ENCODE measurements at places on chromosomes 1 and 21.

DNA sequence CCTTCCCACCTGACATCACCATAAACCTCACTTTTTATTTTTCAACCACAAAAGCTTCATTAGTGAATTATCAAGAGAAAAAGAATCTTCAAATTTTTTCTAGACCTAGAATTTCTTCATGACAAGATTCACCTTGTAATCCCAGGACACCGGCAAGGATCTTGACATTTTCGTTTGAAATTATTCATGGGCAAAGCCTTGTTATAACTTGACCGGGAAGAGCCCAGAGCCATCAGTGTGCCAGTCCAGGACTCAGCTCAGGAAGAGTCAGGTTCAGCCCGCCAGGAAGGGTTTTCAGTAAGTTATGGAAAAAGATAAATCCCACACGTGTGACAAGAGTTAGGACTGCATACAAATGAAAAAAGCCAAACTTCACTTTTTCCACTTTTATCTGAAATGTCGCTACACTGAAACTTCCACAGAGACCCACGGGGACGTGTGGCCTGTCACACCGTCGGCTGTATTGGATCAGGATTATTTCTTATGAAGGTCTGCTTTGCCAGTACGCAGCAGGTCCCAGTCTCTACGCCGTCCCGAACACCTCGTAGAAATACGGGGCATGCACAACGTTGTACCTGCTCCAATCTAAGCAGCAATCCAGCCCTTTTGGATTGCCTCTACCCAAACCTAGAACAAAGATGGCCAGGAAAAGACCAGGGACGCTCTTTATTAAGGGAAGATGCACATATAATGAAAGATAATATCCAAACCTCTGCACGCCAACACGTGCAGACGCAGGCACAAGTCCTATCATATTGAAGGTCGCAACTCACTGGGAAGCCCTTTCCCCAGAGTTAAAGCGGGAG is 916 bp downstream of the F3 start:
- DNase-seq: no peak

DNA sequence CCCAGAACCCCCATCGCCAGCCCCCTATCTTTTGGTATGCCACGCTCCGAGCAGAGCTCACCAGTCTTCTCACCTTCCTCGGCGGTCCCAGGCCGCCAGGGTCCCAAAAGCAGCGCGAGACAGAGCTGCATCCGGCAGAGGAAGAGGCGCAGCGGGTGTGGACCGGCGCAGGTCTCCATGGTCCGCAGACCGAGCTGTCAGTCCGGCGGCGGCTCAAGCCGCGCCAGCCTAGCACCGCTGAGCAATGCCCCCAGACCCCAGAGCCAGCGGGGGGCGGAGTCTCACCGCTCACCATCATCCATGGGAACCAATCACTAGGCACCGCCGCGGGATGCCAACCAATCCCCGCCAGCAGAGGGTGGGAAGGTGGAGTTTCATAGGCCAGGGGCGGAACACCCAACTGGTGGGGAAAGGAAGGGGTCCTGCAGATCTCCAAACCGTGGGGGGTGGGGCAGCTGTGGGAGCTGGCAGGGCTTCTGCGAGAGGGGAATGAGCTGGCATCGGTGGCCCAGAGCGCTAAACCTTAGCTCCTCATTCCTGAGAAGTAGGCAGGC is at the start of gene EPHA10:
Gene EPHA10, minus strand, starts transcription at position 233 of the 554 bp plus-strand sequence. Its CDS starts 54 bp downstream, at position 179.
- DNase-seq: no peak

DNA sequence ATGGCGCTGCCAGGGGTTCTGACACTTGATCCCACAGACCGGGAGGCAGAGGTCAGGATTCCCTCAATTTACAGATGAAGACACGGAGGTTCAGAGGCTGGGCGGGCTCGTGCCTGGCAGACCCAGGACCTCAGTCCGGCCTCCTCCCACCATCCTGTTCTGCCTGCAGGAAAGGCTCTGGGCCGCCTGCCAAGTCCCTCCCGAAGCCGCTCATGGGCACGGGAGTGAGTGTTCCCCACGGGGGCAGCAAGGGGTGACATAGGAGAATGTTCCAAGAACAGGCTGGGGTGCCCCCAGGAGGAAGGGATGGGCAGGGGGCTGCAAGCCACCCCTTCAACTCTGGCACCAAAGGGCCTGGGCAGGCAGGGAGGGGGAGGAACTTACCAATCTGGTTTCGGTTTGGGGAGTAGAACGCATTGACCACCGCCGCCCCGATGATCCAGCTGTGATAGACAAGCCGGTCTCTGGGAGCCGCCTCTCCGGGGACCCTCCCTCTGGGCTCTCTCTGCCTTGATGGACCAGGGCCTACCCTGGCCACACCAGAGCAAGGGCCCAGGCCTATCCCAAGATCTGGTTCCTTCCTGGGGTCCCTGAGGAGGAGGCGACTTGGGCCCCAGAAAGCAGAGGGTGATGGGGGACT is 7.5 kb downstream of the PRXL2B start:
- no peak for DNase-seq

DNA sequence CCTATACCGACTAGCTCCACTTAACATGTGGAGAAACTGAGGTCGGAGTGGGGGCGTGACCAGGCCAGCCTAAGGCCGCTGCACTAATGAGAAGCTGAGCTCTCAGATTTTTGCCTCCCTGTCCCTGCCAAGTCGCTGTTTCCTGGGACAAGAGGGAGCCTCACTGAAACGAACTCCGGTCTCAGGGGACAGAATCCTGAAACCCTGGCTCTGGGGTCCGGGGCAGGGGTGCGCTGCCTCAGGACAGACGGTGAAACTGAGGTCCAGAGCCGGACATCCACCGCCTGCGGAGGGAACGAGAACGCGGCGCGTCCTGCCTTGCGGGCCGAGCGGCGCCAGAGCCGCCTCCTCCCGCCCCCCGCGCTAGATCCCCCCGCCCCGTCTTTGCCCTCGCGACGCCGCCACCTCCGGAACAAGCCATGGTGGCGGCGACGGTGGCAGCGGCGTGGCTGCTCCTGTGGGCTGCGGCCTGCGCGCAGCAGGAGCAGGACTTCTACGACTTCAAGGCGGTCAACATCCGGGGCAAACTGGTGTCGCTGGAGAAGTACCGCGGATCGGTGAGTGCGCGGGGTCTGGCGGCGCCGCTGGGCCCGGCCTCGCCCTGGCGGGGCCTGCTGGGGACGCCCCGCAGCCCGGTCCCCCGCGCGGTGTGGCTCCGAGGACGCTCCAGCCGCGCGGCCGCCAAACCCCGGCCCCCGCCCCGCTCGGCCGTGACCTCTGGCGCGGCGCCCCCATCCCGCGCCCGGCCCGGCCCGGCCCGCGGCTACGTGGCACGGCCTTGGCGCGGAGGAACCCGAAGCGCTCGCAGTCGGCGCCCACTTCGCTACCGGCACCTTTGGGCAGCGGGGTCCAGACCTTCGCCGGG is at the start of gene GPX7:
Gene GPX7, plus strand, starts transcription at position 381 of the 865 bp plus-strand sequence. Its CDS starts 39 bp downstream, at position 420.
- DNase-seq: peak; percentile 37

DNA sequence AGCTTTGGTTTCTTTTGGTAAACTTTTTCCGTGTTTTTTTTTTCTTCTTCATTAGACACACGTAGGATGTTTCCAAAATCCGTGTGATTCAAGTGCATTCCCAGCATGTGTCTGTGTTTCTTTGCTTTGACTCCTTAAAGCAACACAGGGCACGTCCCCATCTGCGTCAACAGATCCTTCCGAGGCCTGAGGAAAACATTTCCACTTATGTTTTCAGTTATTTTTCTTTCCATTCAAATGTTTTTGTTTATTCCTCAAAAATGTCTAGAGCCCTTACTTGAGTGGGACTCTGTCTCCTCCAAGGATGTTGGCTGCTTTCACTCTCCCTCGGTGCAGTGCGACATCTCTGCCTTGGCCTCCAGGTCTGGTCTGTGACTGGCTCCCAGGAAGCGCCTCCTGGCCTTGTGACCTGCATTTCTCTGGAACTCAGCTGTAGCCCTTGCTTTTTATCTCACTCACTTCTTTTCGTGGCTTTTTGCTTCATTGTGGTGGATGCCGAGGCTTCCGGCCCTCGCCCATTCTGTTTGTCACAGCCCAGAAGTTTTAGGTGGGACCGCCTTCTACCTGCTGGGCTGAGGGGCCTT is 31.3 kb upstream of the SLC19A1 start:
- no peak for DNase-seq

DNA sequence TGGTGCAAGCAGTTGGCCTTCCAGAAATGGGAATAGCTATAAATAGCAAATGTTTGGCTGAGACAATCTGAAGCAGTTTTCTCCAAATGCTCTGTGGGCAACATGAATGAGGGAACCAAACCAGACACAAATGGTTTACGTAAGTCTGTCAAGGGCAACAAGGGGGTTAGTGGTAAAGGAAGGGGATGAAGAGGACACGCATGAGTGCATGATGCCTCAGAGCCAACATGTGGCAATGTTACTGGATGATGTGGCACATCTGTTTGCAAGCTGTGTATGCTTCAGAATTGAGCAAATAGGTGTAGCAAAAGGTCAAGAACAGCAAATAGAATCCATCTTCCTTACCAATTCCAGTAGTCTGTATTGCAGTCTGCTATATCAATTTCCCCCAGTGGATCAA is 76.3 kb upstream of the LMO4 start:
- DNase-seq: no peak

- no peak for DNase-seq
Observed at GRCh38 chr21:41136286-41136685, 31.7 kb upstream of the BACE2 start.

- no peak for DNase-seq
Observed at GRCh38 chr1:54474310-54475251, 68.4 kb upstream of the SSBP3 start.

DNA sequence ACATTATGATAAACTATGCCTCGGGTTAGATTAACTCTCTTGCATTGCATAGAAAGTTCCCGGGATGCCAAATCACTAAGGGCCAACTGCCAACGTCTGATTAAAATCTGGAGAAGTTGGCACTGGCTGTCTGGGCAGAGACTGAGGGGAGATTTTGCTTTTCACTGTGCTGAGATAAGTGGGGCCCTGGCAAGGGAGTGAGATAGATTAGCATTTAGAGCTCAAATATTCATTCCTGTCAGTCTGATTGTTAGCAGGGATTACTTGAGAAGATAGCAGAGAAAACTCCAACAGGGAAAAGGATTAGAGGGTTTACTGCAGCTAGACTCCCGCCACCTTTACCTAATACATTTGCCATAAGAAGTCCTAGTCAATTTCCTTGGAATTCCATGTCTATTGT is 714.1 kb upstream of the CHRM3 start:
- DNase-seq: no peak

GRCh38 chr1:115649964-115650363 is 8.2 kb downstream of the VANGL1 start:
- DNase-seq: no peak

GRCh38 chr1:211604548-211604947 is 25.6 kb upstream of the SLC30A1 start:
- DNase-seq: no peak

GRCh38 chr21:44751186-44751798 is 39.9 kb upstream of the TSPEAR start:
- no peak for DNase-seq

DNA sequence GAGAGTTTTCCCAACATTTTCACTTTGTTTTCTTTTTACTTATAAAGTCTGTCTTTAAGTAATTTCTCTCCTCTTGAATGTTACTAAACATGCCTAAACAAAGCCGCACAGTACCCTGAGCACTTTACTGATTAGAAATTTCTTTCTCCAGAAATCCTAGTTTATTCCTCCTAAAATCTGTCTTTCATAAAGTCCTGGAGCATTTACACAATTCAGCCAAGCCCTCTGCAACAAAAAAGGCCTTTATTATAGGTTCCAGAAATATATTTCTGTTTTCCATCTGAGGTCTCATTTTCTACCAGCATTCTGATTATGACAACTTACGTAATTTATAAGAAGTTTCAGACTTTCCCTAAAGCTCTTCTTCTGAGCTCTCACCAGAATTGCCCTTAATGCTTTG is 549.5 kb upstream of the OLFM3 start:
- no peak for DNase-seq

GRCh38 chr1:235918032-235918431 is 51.3 kb upstream of the LYST start:
- no peak for DNase-seq

DNA sequence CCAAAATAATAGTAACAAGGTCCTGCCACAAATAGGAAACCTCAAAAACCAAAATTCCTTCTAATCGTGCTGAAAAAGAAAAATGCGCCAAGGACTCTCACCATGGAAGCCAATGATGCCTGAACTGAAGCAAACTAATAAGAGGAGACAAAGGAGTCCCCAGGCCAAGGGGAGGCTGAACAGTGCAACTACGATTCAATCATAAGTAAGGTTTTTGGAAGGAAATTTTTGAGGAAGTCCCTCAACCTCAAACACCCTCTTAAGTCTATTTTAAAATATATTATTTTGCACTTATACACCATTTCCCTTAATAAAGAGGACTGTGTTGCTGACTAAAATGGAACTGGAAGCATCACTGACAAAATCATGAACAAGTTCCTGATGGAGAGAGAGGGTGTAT is 1.7 kb upstream of the ARHGAP29 start:
- DNase-seq: no peak

DNA sequence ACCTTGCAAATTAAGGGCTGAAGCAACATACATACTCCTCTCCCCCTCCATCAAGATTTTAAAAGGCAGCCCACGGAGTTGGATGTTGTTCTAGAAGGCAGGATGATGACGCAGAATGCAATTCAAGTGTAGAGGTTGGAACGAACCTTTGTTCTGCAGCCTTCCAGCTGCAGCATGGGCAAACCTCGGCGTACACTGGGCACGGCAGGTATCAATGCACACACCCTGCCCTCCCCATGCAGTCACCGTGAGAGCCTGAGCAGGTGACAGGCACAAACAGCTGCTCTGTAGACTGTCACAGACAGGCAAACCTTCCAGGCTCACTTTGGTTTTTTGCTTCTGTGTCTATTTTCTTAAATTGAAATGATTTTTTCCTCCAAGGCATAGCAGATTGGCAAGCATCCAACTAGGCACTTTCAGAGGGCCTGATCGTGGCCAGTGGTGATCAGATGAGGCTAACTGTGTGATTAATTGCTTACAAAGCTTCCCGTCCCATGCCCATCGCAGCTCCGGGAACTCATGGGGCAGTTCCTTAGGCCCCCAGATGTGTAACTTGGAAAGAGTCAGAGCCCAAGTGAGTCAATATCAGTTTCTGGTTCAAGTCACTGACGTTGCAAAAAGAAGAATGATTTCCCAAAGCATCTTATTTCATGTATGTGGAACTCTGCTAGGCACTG is 82.3 kb downstream of the ITPKB start:
- no peak for DNase-seq

DNA sequence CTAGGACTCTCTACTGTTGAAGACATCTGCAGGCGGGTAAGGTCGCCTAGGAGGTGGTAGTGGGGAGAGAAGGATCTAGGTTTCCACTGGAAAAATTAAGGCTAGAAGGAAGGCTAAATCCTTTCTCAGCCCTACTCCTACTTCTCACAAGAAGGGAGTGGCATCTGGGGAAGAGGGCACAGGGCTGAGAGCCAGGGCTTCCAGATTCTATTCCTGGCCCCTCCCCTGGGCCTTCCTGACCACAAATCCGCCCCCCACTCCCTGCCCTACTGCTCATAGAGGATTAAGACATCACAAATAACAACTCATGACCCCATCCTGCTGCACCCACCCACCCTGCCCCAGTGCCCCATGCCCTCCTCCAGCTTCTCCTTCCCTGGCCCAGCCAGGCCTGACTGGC is 2.5 kb downstream of the PHLDA3 start:
- DNase-seq: no peak

DNA sequence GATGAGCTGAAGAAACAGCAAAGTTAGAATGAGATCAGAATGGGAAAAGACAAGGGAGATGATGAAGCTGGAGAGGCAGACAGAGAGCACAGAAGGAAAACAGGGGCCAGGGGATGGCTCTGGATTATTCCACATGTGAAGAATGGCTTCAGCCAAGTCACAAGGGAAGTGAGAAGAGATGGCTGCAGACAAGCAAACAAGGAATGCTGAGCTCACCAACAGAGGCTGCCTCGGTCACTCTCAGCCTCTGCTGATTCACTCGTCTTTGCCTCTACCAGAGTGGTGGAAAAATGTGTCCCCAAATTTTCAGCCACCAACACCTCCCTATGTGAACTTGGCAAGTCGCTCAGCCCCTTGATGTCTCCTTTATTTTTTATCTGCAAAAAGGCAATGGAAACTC is 46.7 kb downstream of the TRABD2B start:
- no peak for DNase-seq

All from left kidney (tissue), 8 donors.